ENCODE measurements at places on chromosomes 7 and 10.

DNA sequence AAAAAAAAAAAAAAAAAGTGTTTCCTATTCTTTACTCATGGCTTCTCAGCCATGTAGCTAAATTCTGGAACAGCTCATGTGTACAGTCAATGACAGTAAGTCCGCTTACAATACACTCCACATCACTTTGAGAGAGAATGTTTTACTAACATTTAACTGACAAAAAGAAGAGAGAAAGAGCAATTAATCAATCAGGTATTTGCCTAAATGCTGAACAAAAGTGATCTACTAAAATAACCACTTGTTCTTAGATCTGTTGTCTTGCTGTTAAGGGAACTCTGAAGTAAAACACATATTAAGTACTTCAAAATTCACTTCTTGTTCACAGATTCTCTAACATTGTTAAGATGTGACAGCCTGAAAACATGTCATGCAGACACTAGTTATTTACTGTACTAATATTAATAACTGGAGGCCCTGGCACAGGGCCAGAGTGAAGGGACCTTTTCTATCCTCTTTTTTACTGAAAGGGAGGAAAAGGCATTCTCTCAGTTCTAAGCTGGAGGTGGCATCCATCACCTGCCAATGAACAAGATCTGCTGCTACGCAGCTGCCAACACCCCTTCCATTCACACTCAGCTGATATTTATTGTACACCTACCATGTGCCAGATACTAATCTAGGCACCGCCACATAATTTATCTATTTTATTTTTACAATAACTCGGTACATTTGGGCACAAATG lies 72.6 kb downstream of the AHR start:
- DNase-seq: no peak

DNA sequence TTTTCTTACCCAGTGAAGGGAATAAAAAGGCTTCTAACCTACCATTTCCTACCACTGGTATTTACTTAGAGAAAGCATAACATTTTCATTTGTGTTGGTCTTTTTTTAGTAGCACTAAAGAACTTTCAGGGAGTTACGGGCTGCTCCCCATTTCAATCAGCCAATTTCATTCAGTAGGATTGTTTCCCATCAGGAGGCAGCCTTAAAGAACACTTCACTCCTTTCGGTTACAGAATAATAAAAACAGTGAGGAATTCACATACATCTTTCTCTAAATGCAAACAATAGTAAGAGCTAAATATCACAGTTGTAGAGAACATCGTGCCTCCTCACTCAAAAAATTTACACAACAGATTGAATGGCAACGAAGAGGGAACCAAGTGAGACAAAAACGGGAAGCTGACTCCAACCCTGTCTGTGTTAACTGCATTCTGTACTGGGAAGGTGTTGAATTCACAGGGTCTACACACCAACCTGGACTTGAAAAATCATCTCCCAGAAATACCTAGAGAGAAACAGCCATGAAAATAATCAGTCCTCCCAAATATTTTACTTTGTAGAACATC lies 55.5 kb upstream of the ABLIM1 start:
- no peak for DNase-seq

- no peak for DNase-seq
Measured at GRCh38 chr10:11355592-11355991, 255.9 kb downstream of the USP6NL start.

DNA sequence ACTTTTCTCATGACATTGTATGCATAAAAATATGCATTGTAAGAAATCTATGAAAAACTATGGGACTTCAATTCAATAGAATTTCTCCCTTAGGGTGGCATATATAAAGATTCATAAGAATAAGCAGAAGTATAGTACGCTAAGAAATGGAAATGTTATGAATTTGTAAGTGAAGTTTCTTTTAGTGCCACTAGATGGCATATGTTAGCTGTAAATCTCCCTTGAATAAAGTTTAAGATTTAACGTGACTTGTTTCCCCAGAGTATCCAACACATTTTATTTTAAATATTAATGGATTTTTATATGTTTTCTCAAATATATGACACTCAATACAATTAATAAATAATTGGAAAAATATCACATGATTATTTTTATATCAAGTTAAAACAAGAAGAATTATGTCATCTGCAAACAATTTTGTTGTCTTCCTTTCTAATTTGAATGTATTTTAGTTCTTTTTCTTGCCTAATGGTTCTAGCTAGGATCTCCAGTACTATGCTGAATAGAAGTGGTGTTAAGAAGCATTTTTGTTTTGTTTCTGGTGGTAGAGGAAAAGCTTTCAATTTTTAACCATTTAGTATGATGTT lies 287.2 kb downstream of the HGF start:
- no peak for DNase-seq

DNA sequence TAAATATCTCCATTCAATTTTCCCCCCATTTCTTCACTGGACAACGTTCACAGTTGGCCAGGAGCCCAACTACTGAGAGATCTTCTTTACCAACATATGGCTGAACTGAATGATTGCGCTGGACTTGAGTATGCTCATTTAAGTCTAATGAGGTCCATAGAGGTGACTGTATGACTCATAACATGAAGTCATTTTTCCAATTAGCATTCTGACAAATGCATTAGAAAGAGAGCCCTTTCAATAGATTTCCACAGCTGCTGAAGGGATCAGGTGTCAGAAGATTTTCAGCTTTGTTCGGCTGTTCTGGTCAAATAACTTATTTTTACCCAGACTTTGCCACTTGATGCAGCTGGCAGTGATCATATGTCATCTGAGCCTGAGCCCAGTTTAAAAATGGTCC lies 438.0 kb downstream of the ETV1 start:
- no peak for DNase-seq

DNA sequence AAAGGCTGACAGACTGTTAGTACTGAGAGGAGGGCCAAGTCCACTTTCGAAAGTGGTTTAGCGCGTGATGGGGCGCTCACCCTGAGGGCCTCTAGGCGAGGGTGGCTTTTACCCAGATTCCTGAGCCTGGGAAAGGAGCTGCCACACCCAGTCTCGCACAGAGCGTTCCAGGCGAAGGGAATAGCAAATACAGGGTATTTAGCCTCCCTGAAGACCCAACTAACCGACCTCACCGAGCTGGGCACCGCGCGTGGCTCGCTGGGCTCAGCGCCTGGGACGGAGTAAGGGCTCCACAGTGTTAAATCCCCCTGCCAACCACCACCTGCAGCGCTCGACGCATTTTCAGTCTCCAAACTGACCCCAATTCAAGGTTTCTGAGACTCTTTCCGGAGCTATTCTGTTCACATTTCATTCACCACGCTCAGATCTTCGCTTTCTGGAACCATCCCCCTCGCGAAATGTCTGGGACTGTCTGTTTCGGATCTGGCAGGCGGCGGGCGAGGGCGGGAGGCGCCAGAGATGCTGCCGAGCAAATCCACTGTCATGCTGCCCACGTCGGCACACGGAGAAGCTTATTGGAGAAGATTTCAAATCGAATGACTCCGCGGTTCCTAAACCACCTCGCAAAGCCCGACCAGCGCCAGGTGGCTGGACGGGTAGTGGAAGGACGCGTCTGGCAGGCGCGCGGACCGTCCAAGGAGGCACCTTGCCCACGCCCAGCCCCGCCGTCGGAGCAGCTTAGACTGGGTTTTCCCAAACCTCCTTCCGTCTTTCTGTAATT lies 1.4 kb upstream of the OSBPL3 start:
- no peak for DNase-seq

GRCh38 chr7:149882248-149883047 lies 8.7 kb downstream of the ATP6V0E2 start:
- no peak for DNase-seq

- DNase-seq: no peak
Measured at GRCh38 chr7:2736411-2736914, 48.5 kb downstream of the AMZ1 start.

Data from SIG-M5 (cell line).